Activated B cell treated with CpG ODN at 0.5 μM for 24 hours (primary cell): ENCODE measurements at places on chromosomes 1 and 21. TPM values are rescaled to one million over a fixed set of nuclear protein-coding genes. Genes with fewer than 3 reads are reported as not detected.

DNA sequence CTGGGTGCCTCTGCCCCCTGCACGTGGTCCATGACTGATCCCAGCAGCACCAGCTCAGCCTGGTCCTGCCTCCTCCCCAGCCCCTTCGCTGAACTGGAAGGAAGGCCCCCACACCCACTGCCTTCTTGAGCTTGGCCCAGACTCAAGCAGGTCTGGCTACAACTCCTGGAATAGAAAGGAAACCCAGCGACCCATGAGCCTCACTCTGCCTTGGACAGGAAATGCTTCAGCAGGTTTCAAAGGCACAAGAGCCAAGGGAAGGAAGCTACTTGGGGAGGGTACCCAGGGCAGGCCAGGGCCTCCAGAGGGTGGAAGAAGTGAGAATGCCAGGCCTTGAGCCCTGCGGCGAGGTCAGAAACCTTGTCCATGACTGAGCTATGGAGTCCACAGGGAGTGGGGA lies 35.9 kb upstream of the RD3 start:
- DNase-seq: no peak
- no peak overlapping the region for H3K4me3 ChIP-seq
- no peaks in the 10 kb centered on the region for H3K36me3 ChIP-seq

GRCh38 chr1:161988413-161988812 lies 35.3 kb downstream of the OLFML2B start:
- DNase-seq: no peak
- no peaks in the 10 kb centered on the region for H3K4me1 ChIP-seq
- H3K27me3 ChIP-seq: peaks cover 20% of the 10 kb centered on the region
- H3K4me3 ChIP-seq: no peak overlapping the region
- H3K36me3 ChIP-seq: no peaks in the 10 kb centered on the region

- H3K4me3 ChIP-seq: peak within 1 kb of the TSS; percentile 77
- H3K27ac ChIP-seq: peak within 1 kb of the TSS; percentile 13
Measured at GRCh38 chr1:166975361-166976129, at the start of gene ILDR2. Gene ILDR2, minus strand, starts transcription at chr1:166975540. Its CDS starts 272 bp downstream, at chr1:166975268.

- H3K4me1 ChIP-seq: no peaks in the 10 kb centered on the region
- H3K27me3 ChIP-seq: peaks cover 19% of the 10 kb centered on the region
- H3K36me3 ChIP-seq: no peaks in the 10 kb centered on the region
- no peak overlapping the region for H3K27ac ChIP-seq
- DNase-seq: no peak
- H3K4me3 ChIP-seq: no peak overlapping the region
Measured at GRCh38 chr1:152415454-152416227, 1.6 kb upstream of the CRNN start.

GRCh38 chr1:216903382-216903740 lies 180.1 kb upstream of the ESRRG start:
- H3K4me1 ChIP-seq: no peaks in the 10 kb centered on the region
- no peaks in the 10 kb centered on the region for H3K36me3 ChIP-seq
- H3K27me3 ChIP-seq: no peaks in the 10 kb centered on the region
- no peak overlapping the region for H3K27ac ChIP-seq
- no peak overlapping the region for H3K4me3 ChIP-seq

DNA sequence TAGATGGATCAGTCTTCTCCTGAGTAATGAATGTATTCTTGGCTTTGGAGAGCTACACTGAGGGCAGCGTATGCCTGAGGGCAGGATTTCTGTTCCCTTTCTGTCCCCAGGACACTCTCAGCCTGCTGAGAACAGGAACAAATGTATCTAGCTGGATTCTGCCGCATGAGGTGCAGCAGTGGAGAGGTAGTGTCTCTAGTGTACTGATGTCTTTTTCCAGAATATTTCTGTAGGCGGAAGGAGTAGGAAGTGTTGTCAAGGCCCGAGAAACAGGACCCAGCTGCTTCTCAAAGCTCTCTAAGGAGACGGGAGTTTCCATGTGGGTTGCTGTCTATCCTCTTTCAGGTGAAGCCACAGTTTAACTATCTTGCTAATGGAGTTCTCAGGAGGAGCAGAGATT lies 65.5 kb downstream of the MT1HL1 start:
- no peak overlapping the region for H3K27ac ChIP-seq
- DNase-seq: no peak
- no peaks in the 10 kb centered on the region for H3K4me1 ChIP-seq
- H3K36me3 ChIP-seq: no peaks in the 10 kb centered on the region

ADORA3 gene
- not detected in 2 replicates for total RNA-seq
